ENCODE measurements at places on chromosomes 1 and 21.
A peak's percentile ranks its signal among the peaks of the same experiment; 100 is the strongest.

- no peak for DNase-seq
Observed at GRCh38 chr21:30577766-30578165, 12.4 kb downstream of the KRTAP22-2 start.

DNA sequence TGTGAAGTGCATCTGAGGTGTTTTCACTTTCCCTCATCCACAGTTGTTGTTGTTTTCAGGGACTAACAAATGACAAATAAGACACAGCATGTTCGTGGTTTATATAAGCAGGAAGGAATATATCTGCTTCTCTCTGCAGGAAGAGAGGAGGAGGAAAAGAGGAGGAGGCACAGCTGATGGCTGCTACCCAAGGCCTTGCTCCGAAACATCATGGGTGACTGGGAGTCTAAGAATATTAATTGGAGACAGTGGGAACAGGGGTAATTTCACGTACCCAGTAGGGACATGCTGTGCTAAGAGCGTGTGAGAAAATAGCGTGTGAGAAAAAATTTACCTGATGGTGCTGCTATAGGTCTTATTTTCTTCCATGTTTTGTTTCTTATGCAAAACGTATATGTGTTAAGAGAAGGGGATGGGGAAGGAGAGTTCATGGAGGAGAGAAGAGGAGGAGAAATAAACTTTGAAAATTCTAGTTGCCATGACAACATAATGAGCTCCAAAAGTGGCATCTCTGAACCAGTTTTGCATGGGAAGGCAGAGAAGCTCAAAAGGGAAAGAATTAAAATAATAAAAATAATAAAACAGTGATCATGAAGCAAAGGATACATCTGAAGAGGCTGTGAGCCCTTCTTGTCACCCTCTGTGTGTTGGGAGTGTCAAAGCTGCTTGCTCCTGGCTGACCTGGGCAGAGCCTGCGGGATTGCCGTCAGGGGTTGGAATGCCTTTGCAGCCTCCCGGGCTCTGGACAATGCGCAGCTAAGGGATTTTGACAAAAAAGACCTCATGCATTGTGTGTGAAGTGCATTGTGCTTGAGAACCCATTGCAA is 192.0 kb downstream of the CACNA1E start:
- no peak for DNase-seq

DNA sequence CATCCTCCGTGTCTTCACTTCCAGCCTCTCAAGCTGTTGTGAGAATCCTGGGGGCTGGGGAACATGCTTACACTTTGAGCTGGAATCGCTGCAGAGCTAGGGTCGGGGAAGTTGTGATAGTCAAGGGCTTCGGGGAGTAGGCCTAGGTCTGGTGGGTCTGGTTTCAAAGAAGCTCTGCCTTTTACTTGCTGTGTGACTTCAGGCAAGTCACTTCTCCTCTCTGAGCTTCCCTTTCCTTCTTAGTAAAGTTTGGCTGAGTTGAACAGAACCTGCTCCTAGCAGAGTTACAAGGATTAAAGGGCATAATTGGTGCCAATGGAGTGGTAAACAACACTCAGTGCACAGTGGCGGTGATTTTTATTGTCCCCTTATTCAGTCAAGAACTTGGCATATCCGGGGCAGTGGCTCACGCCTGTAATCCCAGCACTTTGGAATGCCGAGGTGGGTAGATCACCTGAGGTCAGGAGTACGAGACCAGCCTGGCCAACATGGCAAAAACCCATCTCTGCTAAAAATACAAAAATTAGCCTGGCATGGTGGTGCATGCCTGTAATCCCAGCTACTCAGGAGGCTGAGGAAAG is 25.7 kb downstream of the ARHGEF19 start:
- DNase-seq: no peak

DNA sequence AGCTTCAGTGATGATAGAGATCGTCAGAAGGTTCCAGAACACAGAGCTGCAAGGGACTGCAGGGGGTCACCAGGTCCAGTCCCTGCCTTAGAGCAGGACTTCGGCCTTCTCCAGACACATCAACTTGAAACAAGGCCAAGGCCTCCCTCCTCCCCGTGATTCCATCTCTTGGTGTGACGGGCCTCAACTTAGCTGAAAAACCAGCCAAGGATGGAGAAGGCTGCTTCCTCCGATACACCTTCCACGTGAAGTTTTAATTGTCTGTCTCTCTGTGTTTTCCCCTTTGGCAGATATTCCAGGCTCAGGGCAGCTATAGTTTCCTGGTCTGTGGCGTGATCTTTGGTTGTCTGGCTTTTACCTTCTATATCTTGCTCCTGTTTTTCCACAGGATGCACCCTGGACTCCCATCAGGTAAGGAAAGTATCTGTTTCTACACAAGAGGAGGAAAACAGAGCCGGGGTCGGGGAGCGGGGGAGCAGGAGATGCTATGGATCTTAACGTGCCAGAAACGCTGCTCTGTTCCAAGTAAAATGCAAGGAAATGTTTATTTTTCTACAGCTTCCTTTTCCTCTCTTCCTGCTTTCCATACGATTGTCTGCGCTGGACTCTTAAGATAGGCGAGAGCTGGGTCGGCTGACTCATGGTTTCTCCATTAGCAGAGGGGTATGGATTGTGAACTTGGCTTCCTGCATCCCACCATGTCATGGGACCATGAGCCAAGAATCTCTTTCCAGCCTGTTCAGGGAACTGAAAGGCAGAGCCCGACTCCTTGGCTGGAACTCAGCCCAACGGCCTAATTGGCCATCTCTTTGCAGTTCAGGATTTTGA is 32.8 kb downstream of the ELK4 start:
- no peak for DNase-seq

- DNase-seq: no peak
Observed at GRCh38 chr1:101116006-101116405, 90.4 kb upstream of the DPH5 start.

- no peak for DNase-seq
Observed at GRCh38 chr1:40239626-40240025, 8.1 kb upstream of the TMCO2 start.

DNA sequence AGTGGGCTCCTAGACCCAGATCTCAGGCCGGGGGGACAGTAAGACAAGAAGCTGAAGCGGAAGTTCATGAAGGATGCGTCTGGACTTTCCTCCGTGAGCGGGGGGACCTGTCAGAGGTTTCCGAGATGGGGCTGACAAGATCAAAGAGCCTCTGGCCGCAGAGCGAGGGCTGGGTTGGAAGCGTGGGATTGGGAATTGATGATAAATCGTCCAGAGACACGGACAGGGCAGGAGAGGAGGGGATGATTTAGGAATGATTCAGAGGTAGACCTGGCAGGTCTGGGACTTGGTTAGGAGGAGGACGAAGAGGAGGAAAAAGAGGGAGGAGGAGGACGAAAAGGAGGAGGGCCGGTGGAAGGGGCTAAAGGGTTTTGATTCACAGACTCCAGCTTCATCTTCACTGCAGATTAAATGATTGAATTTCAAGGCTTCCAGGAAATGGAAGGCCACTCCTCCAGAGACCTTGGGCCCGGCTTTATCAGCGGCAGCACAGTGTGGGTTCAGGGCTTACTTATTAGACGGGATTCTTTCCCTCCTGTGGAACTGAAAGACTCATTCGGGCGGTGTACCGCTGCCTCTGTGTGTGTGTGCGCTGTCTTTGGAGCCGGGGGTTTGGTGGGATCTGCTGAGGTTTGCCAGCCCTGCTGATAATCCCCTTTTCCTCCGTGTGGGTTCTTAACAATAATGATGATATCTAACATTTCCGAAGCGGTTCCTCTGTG is 85.7 kb upstream of the SLC45A1 start:
- no peak for DNase-seq

- no peak for DNase-seq
Observed at GRCh38 chr1:7705048-7705907, 65.8 kb upstream of the VAMP3 start.

GRCh38 chr1:7266561-7266960 is 481.3 kb downstream of the CAMTA1 start:
- no peak for DNase-seq

DNA sequence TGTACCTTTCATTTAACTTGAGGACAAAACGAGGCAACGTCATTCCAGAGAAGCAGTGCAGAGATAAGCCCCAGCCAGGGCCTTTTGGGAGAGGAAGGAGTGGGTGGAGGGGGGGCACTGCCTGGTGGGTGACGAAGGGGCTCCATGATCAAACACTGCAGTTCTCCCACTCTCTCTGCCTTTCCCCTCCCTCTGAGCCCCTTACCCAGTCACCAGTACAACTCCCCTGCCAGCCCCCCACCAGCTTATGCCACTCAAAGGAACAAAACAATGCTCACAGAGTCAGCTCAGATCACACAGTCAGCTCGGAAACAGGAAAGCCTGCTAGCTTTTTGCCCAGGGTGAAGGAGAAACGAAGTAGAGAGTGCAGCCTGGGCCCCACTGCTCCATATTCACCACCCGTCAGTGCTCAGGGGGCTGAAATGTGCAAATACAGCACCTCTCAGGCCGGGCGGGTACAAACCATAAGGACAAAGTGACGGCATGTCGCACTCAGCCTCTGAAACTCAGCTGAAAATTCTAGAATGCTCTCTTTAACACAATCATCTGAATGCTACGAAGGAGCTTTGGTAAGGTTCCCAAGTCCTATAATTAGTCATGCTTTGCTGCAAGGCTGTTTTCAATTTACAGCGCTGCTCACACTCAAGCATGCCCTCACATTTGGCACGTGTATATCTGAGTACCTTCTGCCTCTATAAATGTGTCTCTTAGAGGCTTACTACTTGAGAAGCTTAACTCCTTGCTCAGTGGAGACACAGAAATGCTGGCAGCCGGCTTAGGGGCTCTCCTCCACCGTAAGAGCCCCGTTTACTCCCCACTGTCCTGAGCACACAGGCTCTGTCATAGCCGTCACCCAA is 65.8 kb upstream of the RAB4A start:
- DNase-seq: peak; percentile 54

- DNase-seq: no peak
Observed at GRCh38 chr1:180083164-180083563, 71.5 kb upstream of the QSOX1 start.

DNA sequence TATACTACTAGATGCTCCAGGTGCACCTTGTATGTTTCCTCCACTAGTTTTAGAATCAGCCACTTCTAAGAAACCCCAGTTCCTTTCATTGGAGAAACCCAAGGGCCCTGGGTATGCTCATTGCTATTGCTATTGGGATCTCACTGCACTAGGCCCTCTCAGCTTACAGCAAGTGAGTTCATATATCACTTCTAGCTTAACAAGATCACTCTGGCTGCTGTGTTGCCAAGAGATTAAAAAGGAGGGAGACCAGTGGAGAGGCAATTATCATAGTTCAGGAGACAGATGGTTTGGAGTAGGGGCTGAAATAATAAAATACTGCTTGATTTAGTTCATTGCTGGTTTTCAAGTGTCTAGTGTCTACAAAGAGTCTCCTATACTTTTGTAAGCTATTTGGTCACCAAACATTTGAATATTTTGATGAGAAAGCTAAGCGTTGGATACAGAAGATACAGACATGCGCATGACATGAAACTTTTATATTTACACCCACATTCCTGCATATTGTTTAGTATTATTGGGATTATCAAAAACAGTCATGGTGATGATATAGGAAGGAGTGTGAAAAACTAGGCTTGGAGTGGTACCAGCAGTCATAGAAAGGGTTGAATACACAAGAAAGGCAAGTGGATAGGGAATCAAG is 671.9 kb downstream of the ADGRL2 start:
- DNase-seq: no peak

DNA sequence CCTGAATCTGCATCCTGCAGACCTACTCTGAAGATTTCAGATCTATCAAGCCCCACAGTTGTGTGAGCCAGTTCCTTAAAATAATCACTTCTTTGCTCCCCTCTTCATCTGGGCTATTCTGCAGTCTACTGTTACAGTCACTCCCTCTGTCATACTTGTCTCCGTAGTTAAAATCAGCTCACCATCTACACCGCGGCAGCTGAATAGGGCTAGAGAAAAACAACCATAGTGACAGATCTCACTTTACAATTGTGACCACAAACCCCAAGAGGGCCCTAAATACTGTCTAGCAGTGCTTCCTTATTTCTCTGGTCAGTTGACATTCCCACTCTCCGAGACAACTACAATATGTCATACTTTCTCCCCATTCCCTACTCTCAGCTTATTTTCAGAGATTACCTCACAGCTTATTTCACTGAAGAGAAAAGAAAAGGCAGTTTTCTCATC is 12.9 kb downstream of the DESI2 start:
- DNase-seq: peak; percentile 48

DNA sequence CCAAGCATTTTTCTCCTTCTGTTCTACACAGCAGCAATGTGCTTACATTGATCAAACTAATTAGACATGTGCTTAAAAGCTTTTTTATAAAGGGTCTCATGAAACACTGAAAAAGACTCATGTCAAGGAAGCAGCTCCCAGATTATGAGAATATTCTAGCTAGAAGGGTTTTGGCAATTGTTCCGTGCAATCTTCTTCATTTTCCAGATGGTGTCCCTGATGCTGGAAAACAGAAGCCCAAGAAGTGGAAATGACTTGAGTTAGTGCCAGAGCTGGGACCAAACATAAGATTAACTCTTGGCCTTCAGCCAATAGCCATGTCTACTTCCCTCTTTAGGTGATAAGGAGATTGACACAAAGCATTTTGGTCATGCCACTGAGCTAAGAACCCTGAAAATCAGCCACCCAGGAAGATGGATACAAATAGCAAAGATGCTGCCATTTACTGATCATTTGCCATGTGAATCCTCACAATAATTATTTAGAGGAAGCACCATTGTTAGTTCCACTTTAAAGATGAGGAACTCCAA is 110.8 kb downstream of the MATN1 start:
- no peak for DNase-seq

DNA sequence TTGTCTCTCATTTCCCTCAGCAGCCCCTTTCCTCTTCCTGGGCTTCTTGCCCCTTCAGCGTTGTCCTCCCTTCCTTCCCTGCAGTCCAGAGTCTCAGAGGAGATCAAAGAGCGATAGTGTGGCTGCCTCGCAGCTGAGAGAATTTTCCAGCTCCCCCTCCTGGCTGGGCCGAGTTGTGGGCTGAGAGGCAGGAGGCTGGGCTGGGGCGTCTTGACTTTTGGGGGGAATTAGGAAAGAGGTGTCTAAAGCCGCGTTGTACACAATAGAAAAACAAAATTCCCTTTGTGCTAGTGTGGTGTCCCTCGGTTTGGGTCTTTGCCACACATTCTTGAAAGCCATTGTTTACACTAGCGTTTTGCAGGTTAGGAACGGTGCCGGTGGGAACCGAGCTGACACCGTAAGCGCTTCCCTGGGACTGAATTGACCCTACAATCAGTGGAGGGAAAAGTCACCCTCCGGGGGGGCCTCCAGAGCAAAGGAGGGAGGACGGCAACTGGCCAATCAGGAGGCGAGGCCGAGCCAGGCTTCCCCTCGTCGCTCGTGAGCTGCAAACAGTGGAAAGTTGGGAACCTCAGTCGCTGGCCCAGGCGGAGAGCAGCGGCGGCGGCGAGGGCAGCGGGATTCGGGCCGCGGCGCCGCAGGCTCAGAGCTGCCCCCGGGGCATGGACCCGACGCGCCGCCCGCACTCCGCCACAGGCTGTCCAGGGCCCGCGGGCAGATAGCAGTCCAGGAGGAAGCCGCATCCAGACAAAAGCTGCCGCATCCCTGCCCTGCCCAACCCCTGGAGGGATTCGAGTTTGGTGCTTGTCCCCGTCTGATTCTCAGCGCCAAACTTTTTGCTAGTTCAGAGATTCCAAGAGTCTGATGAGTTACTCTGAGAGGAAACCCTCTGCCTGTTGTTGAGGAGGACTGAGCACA is at the start of gene HMCN1:
HMCN1 (plus strand) TSS at position 574 of the 918 bp plus-strand sequence. CDS start 389 bp downstream, outside the sequence.
- peak; percentile 94 for DNase-seq

- DNase-seq: peak; percentile 0
Observed at GRCh38 chr21:18716578-18717138, 313.1 kb upstream of the TMPRSS15 start.
